ENCODE measurements at places on chromosomes 2 and 18.

- H3K4me3 ChIP-seq, result no peak overlapping the region
- H3K4me1 ChIP-seq, result peaks cover 51% of the 10 kb centered on the region
- peak overlapping the region; percentile 69 for H3K27ac ChIP-seq
- DNase-seq, result no peak
- no peaks in the 10 kb centered on the region for H3K27me3 ChIP-seq
Measured at GRCh38 chr2:47078541-47079482, 76.3 kb downstream of the STPG4 start.

GRCh38 chr2:127652786-127653357 lies 6.9 kb downstream of the GPR17 start:
- H3K36me3 ChIP-seq, result no peaks in the 10 kb centered on the region
- no peak overlapping the region for H3K4me3 ChIP-seq
- DNase-seq, result no peak
- H3K27me3 ChIP-seq, result no peaks in the 10 kb centered on the region
- H3K4me1 ChIP-seq, result peaks cover 29% of the 10 kb centered on the region

DNA sequence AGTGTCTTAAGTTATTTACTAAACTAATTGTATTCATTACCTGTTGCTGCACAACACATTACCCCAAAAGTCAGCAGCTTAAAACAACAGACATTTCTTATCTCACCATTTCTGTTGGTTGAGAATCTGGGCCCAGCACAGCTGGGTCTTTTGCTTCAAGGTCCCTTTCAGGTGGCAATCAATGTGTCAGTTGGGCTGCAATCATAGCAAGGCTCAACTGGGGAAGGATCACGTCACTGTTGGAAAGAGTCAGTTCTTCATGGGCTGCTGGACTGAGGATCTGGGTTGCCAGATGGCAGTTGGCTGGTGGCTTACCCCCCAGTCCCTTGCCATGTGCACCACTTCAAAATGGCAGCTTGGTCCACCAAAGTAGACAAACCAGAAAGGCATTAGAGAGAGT lies 261.2 kb downstream of the SUCLG1 start:
- no peaks in the 10 kb centered on the region for H3K36me3 ChIP-seq
- no peak overlapping the region for H3K4me3 ChIP-seq
- no peak for DNase-seq
- H3K4me1 ChIP-seq, result no peaks in the 10 kb centered on the region
- no peaks in the 10 kb centered on the region for H3K27me3 ChIP-seq

DNA sequence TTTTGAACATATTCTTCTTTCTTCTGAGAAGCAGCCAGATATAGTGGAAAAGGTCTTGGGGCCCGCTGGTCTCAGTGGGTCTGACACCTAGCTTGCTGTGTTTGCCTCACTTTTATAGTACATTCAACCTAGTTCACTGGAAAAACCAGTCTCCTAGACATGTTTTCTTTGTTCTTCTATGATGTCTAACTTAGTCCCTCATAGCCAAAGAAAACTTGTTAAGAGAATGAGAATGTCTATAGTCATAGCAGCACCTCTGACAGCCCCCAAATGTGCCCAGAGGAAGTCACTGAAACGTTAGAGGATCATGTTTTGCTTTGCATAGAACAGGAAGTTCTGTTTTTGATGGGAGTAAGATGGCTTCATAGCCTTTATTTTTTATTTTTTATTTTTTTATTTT lies 40.3 kb downstream of the TNFRSF11A start:
- H3K36me3 ChIP-seq, result no peaks in the 10 kb centered on the region
- no peaks in the 10 kb centered on the region for H3K4me1 ChIP-seq
- H3K4me3 ChIP-seq, result no peak overlapping the region
- DNase-seq, result no peak
- no peak overlapping the region for H3K27ac ChIP-seq

- H3K27me3 ChIP-seq, result no peaks in the 10 kb centered on the region
- no peak overlapping the region for H3K4me3 ChIP-seq
- DNase-seq, result no peak
Measured at GRCh38 chr2:241232736-241233575, 44.5 kb downstream of the ANO7 start.

GRCh38 chr2:3198119-3198518 lies 179.5 kb downstream of the EIPR1 start:
- H3K27me3 ChIP-seq, result no peaks in the 10 kb centered on the region
- no peak overlapping the region for H3K4me3 ChIP-seq

GRCh38 chr2:146730882-146731281 lies 1113.9 kb upstream of the ACVR2A start:
- H3K27me3 ChIP-seq, result no peaks in the 10 kb centered on the region
- DNase-seq, result no peak

DNA sequence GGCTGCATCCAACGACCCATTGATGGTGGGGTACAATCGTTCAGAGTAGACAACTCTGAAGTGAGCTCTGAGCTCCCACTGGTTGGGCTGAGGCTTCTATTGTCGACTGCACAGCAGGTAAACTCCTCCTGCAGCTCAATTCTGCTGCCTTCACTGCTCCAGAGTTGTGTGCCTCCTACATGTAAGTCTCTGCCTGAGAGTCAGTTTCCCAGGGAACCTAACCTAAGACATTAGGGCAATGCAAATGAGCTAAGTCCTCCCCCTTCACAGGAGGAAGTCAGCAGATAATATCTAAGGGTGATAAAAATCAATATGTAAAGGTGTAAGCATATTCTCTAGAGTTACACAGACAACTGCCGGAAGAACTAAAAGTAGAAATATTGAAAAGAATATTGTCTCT lies 22.5 kb upstream of the ACYP2 start:
- no peaks in the 10 kb centered on the region for H3K4me1 ChIP-seq
- no peak for DNase-seq
- H3K36me3 ChIP-seq, result no peaks in the 10 kb centered on the region
- no peaks in the 10 kb centered on the region for H3K27me3 ChIP-seq
- no peak overlapping the region for H3K4me3 ChIP-seq

- H3K27ac ChIP-seq, result no peak overlapping the region
- no peak overlapping the region for H3K4me3 ChIP-seq
- H3K27me3 ChIP-seq, result no peaks in the 10 kb centered on the region
- no peaks in the 10 kb centered on the region for H3K36me3 ChIP-seq
- no peaks in the 10 kb centered on the region for H3K4me1 ChIP-seq
Measured at GRCh38 chr18:32576296-32576916, 105.7 kb upstream of the GAREM1 start.

- H3K4me3 ChIP-seq, result no peak overlapping the region
- no peaks in the 10 kb centered on the region for H3K36me3 ChIP-seq
- no peak for DNase-seq
Measured at GRCh38 chr2:225471039-225471438, 71.5 kb downstream of the NYAP2 start.

GRCh38 chr2:113173542-113174375 lies at the start of gene PSD4:
TSS of gene PSD4 (plus strand) at chr2:113173971. CDS start at chr2:113182457, 8,486 bp downstream.
- H3K27ac ChIP-seq, result no peak within 1 kb of the TSS
- no peaks in the 10 kb centered on the region for H3K27me3 ChIP-seq
- H3K36me3 ChIP-seq, result no peaks in the 10 kb centered on the region
- H3K4me3 ChIP-seq, result peak within 1 kb of the TSS; percentile 32
- no peaks in the 10 kb centered on the region for H3K4me1 ChIP-seq
- no peak for DNase-seq

DNA sequence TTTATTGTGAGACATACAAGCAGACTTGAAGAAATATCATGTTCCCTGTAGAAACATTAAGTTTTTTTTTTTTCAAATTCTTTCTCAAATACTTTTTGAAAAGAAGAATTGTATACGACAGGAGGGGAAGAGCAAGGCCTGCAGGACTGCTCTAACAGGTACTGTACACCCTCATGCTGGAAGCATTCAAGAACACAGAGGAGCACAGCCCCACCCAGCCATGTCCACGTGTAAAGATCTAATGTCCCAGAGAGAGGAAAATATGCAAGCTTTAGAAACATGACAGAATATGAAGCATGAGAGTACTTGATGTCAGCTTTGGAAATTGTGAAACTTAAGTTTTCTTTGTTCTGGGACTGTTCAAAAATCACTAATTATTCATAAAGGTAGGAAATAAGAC lies 191.6 kb downstream of the TTC32 start:
- peaks cover 12% of the 10 kb centered on the region for H3K4me1 ChIP-seq
- H3K27ac ChIP-seq, result no peak overlapping the region
- DNase-seq, result no peak
- no peaks in the 10 kb centered on the region for H3K36me3 ChIP-seq
- no peaks in the 10 kb centered on the region for H3K27me3 ChIP-seq

GRCh38 chr2:96436961-96437360 lies 68.2 kb downstream of the NEURL3 start:
- no peak overlapping the region for H3K4me3 ChIP-seq
- H3K36me3 ChIP-seq, result no peaks in the 10 kb centered on the region
- H3K4me1 ChIP-seq, result no peaks in the 10 kb centered on the region

DNA sequence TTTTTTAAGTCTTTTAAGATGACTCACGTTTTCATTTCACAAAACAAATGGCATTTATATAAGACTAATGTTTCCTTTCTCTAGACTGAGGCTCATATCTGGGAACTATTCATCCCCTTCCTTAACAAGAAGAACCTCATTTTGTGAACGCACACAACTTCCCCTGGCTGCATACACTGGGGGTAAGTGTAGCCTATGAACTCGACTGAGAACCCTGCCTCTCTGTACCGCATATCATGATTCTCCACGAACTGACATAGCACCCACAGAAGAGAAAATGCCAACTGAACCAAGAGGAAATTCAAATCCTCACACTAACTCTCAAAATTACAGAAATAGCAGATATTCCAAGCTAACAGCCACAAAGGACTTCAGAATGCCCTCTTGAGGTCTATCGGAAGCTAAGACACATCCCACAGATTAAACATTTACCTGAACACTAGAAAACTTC lies 236.7 kb downstream of the TCF4 start:
- H3K36me3 ChIP-seq, result no peaks in the 10 kb centered on the region
- DNase-seq, result no peak
- H3K4me3 ChIP-seq, result no peak overlapping the region
- H3K27me3 ChIP-seq, result no peaks in the 10 kb centered on the region
- peaks cover 23% of the 10 kb centered on the region for H3K4me1 ChIP-seq

GRCh38 chr2:135546436-135546835 lies 15.2 kb downstream of the R3HDM1 start:
- H3K27me3 ChIP-seq, result no peaks in the 10 kb centered on the region
- no peak overlapping the region for H3K27ac ChIP-seq
- no peak for DNase-seq
- H3K36me3 ChIP-seq, result no peaks in the 10 kb centered on the region

- no peaks in the 10 kb centered on the region for H3K36me3 ChIP-seq
- no peaks in the 10 kb centered on the region for H3K4me1 ChIP-seq
- no peak overlapping the region for H3K4me3 ChIP-seq
Measured at GRCh38 chr18:35143622-35144596, 96.9 kb upstream of the ZNF397 start.

- no peaks in the 10 kb centered on the region for H3K36me3 ChIP-seq
- no peak for DNase-seq
- H3K27ac ChIP-seq, result no peak overlapping the region
- no peaks in the 10 kb centered on the region for H3K27me3 ChIP-seq
Measured at GRCh38 chr2:154623819-154624218, 74.7 kb upstream of the KCNJ3 start.

DNA sequence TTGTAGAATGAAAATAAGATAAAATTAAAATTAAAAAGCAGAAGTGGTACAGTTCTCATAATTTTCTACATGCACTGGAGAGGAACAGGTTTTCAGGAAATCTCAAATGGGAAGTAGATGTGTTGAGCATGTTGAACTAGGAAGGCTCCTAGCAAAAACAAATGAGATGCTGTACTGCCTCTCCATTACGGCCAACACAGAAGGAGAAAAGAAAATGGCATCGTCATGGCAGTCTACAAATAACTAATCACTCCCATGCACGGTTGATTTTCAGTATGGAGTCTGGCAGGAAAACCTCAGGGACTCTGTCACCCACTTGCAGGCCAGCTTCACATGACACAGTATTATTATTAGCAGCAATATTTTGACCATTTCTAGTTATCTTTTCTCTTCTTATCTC lies 278.7 kb downstream of the NRXN1 start:
- no peak overlapping the region for H3K27ac ChIP-seq
- no peaks in the 10 kb centered on the region for H3K27me3 ChIP-seq
- H3K4me1 ChIP-seq, result no peaks in the 10 kb centered on the region
- no peaks in the 10 kb centered on the region for H3K36me3 ChIP-seq
- H3K4me3 ChIP-seq, result no peak overlapping the region

GRCh38 chr2:17976871-17977746 lies 98.6 kb downstream of the KCNS3 start:
- DNase-seq, result no peak
- H3K27me3 ChIP-seq, result no peaks in the 10 kb centered on the region
- peak overlapping the region; percentile 42 for H3K27ac ChIP-seq
- H3K4me1 ChIP-seq, result peaks cover 9% of the 10 kb centered on the region

DNA sequence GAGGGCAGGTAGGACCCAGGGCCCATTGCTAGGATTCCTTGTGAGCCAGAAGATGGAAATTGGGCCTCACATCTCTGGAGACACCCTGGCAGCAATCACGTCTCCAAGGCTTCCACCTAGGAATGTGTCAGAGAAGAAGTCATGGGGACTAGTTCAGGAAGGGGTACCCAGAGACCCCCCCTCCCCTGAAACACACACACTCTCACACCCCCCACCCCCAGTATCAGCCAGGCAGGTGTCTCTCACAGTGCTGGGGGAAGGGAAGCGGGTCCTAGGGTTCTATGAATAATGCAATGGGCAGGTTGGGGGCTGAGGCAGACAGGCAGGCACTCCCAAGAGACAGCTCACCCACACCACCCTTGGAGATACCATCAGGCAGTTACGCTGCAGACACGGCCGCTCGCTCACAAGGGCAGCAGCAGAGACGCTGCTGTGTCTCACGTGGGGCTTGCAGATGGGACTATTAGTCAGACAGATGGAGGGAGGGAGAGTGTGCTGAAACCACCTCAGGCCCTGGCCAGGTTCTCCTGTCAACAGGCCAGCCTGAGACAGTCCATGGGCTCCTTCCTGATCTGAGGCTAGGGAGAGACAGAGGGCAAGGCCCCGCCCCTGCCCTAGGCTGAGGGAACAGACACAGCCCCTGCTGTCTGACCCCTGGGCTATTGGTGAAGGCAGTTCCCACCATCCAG lies 134.6 kb downstream of the CYP26B1 start:
- no peaks in the 10 kb centered on the region for H3K4me1 ChIP-seq
- DNase-seq, result peak; percentile 75
- H3K27ac ChIP-seq, result no peak overlapping the region
- no peaks in the 10 kb centered on the region for H3K36me3 ChIP-seq
- no peaks in the 10 kb centered on the region for H3K27me3 ChIP-seq

DNA sequence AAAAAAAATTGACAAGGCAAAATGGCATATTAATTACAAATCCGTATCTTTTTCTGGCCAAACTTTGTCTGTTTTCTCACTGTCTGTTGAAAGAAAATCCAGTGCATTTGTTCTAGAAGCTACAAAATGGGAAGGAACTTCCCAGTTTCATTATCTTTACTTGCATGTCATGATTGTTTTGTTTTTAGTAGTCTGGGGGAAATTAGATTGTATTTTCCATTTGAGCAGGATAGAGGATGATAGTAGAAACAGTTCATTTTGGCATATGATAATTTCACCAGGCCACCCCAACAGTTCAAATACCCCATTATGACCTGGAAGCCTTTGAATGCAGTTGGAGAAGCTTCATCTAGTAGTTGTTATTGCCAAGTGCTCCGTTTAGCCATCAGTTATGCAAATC lies 77.5 kb upstream of the RANBP2 start:
- H3K27me3 ChIP-seq, result no peaks in the 10 kb centered on the region
- no peak for DNase-seq
- H3K4me3 ChIP-seq, result no peak overlapping the region
- H3K4me1 ChIP-seq, result peaks cover 24% of the 10 kb centered on the region
- no peaks in the 10 kb centered on the region for H3K36me3 ChIP-seq
- H3K27ac ChIP-seq, result no peak overlapping the region

GRCh38 chr2:160465002-160465401 lies 28.6 kb downstream of the RBMS1 start:
- DNase-seq, result no peak
- peaks cover 57% of the 10 kb centered on the region for H3K4me1 ChIP-seq
- no peaks in the 10 kb centered on the region for H3K36me3 ChIP-seq
- H3K27ac ChIP-seq, result no peak overlapping the region

- H3K4me1 ChIP-seq, result no peaks in the 10 kb centered on the region
- no peaks in the 10 kb centered on the region for H3K27me3 ChIP-seq
- H3K27ac ChIP-seq, result no peak overlapping the region
Measured at GRCh38 chr2:112201696-112202430, 53.0 kb downstream of the ZC3H8 start.

Measured in vagina (tissue), 2 donors.